ENCODE measurements at places on chromosomes 2 and 18.

GRCh38 chr2:169077674-169078240 is 8.4 kb downstream of the DHRS9 start:
- DNase-seq: no peak

DNA sequence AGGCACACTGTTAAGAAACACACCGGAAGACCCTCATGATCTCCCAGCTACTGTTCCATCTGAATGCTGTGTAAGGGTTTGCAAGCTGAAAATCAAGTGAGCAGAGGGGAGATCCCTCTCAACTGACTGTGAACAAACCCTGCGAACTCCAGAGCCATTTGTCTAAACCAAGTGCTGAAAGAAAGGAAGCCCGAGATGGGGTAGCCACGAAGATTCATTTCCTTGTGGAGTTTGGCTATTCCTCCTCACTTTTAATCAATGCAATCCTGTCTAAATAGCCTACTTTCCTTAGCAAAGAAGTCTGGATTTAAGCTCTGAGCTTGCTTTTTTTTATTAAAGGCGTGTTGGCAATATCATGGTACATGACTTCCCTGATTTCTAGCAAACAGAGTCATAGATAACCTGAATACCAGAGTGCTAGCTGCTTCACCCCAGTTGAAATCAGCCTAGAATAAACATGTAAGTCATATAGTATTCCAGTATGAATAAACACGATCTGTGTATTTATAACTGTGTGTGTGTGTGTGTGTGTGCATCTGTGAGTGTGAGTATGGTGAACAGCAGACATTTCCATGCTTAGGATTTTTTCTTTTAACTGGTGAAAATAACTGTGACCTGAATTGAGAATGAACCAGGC is 365.2 kb downstream of the ZNF521 start:
- no peak for DNase-seq

DNA sequence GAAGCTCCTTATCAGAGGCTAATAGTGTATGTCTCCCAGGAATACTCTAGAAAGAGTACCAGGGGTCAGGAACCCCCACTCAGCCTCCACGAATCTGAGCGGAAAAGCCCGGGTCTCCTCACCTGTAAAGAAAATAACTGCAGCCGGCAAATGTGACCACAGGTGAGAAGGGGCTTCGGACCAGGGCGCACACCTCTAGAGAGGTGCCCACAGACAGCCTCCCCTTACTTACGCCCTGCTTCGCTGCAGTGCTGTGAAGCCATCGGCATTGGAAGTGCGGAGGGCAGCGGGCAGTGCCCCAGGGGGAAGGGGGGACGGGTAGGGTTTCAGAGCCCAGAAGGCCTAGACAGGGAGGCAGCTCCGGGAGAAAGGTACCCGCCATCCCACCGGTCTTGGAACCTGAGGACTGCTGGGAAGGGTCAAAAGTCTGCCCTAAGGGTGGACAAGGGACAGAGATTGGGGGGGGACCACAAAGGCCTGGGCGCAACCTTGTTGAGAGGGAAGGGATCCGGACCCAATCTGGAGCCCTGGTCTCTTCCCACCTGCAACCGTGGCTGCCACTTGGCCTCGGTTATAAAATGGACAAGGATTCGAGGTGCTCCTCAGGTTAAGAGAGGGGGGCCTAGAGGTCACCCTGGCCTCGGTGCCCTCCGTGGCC is 642 bp upstream of the STEAP3 start:
- no peak for DNase-seq

DNA sequence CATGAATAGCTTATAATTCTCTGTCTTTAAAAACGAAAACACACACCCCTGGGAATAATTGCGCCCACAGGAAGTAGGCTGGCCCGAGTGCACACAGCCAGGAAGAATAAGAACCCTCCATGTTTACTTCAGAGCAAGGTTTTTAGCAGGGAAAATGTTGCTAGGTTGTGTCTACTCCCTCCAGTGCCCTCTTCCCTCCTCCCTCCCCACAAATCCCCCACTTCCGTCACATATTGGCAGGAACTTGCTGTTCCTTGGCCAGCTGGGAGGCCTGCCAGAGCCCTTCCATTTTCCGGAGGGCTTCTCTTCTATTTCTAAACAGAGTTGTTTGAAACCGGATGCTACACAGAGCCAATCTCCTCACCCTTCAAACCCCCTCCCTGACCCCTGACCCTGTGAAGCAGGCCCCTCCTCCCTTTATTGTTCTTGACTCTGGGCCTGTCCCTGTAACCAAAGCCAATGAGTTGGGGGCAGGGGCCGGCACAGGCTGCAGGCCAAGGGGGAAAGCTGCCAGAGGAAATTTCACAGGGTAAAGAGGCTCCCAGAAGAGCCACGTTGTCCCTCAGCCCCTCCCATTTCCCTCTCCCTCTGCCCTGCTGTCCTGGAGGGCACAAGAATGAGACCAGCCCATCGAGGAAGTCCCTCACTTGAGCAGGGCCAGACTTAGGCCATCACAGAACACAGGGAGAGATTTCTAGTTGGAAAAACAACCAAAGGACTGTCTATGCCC is 49.8 kb upstream of the LGALSL start:
- DNase-seq: no peak

GRCh38 chr2:118032169-118033013 is 18.5 kb upstream of the CCDC93 start:
- peak; percentile 44 for DNase-seq
